CMK (cell line): ENCODE measurements at places on chromosomes 6 and 20.

- DNase-seq, result no peak
Observed at GRCh38 chr6:36622901-36623546, 28.9 kb downstream of the SRSF3 start.

- DNase-seq, result no peak
Observed at GRCh38 chr20:41268402-41268801, 49.1 kb downstream of the ZHX3 start.

- DNase-seq, result no peak
Observed at GRCh38 chr6:6588924-6589709, 597 bp downstream of the LY86 start.

GRCh38 chr6:7546896-7547295, 5.4 kb downstream of the DSP start:
- no peak for DNase-seq

- no peak for DNase-seq
Observed at GRCh38 chr20:42276718-42277602, 658.8 kb upstream of the CHD6 start.

DNA sequence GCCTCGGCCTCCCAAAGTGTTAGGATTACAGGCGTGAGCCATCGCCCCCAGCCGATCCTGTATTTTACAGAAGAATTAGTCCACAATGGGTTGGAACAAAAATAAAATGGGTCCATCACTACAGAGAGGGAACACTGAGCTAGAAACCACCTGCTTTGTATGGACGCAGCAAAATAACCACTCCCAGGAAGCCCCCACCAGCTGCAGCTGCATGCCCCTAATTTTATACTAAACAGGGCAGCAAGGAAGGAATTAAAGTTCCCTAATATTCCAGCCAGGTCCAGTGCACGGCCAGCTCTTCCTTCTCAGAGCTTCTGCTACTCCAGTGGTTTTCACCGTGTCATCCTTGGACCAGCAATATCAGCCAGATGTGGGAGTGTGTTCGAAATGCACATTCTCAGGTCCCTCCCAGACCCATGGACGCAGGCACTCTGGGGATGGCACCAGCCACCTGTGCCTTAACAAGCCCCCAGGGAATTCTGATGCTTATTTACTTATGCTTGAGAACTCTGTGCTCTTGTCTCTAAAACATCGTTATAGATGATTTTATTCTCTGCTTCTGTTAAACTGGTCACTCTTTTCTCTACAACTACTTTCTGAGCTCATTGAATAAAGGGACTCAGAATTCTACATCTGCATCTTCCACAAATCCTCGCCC, 189.5 kb upstream of the SLC24A3 start:
- DNase-seq, result no peak

DNA sequence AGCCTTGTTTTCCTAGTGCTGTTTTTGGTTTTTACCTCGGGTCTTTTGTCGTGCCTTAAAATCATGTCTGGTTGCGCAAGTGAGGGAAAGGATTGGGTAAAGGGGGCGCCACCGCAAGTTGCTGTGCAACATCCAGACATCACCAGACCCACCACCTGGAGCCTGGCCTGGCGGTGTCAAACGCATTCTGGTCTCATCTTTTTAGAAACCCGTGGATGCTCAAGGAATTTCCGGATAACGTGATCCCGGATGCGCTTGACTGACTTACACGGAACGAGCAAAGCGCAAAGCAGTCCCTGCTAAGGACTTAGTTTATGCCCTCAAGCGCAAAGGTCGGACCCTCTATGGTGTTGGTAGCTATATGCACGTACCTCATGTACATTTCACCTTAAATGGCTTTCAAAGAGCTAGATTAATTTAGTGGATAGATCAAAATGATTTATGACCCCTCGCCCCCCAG, 105.2 kb downstream of the OR2B2 start:
- DNase-seq, result no peak

- no peak for DNase-seq
Observed at GRCh38 chr20:5557123-5557522, 193.1 kb upstream of the SHLD1 start.

DNA sequence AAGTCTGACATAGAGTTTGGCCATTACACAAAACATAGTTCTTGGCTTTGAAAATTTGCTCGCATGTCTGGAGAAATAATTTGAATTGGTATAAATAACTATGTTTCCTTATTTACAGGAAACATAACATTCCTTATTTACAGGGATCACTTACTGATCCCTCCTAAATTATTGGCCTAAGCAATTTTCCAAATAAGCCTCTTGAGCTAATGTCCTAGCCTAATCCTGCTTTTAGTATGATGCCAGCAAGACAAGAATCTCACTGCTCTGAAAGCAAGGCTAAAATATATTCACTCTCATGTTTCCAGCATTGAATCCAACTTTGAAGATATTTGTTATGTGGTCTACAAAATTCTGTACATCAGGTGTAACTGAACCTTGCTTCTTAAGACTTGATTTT, 4.1 kb upstream of the TBC1D32 start:
- no peak for DNase-seq

DNA sequence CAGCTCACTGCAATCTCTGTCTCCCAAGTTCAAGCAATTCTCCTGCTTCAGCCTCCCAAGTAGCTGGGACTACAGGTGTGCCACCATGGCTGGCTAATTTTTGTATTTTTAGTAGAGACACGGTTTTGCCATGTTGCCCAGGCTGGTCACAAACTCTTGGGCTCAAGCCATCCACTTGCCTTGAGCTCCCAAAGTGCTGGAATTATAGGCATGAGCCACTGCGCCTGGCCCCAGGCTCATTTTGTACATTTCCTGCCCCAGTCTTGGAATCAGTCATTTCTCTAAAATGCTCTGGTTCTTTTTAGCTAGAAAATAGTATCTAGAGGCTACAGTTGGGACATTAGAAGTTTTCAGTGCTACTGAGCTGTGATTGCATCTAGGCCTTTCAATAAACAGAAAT, 13.5 kb downstream of the MANBAL start:
- DNase-seq, result no peak

DNA sequence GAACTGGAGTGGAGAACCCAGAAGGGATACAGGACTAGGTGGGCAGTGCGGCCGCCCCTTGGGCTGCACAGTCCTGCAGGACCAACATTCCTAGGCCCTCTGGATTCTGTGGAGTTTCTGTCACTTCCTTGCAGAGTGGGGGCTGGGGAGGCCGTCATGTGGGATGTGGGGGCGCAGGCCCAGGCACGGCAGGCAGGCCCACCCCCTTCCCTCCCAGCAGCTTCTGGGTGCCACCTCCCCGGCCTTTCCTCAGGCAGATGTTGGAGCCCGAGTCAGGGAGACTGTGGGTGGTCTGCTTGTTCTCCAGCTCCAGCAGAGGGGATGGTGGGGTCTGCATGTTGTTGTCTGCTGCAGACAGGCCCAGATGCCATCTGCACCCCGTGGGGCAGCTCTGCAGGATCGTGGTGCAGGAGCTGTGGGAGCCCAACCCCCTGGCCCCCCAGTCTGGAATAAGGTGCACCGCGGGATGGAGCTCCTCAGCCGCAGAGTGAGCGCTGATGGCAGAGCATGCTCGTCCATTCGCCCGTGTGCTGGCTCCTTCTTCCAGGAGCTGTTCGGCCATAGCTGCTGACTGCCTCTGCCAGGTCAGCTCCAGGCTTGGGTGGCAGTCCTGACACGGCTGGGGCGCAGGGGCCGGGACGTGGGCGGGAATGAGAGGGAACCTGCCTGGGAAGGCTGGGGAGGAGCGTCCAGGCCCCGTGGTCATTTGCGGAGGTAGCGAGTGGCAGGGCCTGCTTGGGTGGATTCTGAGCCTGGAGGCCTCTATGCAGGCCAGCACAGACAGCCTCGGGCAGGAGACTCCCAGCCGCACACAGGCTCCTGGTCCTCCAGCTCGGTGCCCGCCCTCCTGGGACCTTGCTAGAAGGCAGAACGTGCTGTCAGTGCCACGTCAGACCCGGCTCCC, 18.1 kb downstream of the SLC17A9 start:
- no peak for DNase-seq

- no peak for DNase-seq
Observed at GRCh38 chr6:109460161-109460829, 4.7 kb upstream of the MICAL1 start.

- DNase-seq, result no peak
Observed at GRCh38 chr20:31572042-31572700, 32.9 kb upstream of the ID1 start.

DNA sequence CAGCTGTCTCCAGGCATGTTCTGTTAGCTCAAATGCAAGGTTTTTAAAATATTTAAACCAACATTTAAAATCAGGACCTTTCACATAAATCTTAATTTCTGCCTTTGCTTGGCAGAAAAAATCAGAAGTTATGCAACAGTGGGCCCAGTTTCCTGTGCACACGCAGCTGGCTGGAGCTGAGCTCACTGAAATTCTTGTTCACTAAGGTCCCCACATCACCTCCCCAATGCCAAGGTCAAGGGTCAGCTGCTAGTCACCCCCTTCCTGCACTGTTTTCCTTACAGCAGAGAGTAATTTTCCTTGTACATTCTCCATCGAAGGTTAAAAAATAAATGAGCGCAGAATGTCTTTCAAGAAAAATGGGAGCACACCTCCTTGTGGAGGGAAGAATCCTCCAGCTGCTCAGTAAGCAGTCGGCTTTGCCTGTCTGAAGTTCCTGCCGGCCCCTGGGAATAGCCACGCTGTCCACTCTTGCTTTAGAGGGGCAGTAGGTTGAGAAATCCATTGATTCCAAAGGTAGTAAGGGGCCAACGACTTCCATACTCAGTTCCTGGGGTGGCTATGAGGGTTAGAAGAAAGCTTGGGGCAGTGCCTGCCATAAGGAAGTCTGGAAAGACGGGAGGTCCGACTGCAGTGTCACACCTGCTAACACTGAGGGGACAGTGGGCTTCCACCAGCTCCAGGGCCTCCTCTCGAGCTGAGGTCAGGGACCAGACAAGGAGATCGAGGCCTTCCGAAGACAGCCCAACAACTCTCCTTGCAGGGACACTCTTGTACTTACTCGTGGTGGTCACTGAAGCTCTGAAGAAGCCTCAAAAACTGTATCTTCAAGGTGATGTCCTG, 56.8 kb downstream of the MYH7B start:
- DNase-seq, result no peak

GRCh38 chr6:33171016-33171879, 21.0 kb downstream of the COL11A2 start:
- DNase-seq, result no peak

- DNase-seq, result no peak
Observed at GRCh38 chr6:100202417-100203194, 208.6 kb upstream of the MCHR2 start.

DNA sequence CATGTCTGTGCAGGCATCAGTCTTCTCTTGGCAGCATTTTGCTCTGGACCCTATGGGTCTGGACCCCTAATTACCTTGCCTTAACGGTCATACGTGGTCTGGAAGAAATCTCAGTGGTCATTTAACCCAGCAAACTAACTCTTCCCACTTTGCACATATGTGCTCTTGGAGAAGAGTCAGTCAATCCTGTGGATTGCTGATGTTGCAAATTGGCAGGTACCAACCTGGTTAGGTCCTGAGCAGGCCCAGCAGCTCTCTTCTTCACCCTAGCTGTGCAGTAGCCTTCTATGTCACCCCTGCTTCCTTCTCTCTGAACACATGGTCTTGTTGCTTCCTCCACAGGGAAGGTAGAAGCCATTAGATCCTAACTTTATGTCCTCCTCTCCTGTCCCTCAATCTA, 1.6 kb downstream of the CEP43 start:
- DNase-seq, result no peak

GRCh38 chr6:16199804-16200203, 38.6 kb upstream of the GMPR start:
- DNase-seq, result no peak

DNA sequence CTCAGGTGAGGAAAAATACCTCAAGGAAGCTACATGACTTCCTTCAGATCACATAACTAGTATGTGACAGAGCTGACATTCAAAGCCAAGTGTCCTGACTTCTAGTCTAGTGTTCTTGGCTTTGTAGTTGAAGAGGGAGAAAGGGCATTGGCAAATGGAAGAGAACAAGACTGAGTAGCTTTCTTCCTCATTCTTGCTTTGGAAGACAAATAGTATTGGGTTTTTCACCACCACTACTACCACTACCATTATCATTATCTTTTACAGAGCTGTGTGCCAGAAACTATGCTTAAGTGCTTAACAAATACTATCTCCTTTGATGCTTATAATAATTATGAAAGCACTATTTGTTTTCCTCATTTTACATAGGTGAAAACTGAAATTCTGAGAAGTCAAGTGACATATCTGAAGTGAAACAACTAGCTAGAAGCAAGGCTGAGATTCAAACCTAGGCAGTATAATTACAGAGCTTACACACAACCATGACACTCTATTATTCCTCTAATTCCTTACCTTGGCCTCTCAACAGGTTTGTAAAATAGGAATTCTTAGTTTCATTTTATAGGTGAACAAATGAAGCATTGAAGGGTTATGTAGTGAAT, 6.8 kb downstream of the ACSS2 start:
- no peak for DNase-seq

GRCh38 chr20:11047559-11047958, 373.8 kb upstream of the JAG1 start:
- DNase-seq, result no peak

DNA sequence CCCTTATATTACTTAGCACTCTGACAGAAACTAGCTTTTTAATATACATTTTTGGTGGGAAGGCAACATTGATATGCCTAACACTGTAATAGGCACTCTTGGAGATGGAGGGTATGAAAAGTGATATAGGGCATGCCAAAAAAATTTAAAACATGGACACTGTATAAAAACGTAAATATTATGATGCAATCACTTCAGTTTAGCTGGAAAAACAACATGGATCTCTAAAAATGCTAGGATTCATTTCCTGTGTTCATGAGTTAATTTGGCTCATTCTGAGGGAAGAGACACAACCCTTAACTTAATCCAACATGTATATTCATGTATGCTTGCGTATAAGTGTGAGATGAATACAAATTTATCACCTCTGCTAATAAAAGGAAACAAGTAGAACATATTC, 157.3 kb upstream of the TFAP2D start:
- DNase-seq, result no peak

DNA sequence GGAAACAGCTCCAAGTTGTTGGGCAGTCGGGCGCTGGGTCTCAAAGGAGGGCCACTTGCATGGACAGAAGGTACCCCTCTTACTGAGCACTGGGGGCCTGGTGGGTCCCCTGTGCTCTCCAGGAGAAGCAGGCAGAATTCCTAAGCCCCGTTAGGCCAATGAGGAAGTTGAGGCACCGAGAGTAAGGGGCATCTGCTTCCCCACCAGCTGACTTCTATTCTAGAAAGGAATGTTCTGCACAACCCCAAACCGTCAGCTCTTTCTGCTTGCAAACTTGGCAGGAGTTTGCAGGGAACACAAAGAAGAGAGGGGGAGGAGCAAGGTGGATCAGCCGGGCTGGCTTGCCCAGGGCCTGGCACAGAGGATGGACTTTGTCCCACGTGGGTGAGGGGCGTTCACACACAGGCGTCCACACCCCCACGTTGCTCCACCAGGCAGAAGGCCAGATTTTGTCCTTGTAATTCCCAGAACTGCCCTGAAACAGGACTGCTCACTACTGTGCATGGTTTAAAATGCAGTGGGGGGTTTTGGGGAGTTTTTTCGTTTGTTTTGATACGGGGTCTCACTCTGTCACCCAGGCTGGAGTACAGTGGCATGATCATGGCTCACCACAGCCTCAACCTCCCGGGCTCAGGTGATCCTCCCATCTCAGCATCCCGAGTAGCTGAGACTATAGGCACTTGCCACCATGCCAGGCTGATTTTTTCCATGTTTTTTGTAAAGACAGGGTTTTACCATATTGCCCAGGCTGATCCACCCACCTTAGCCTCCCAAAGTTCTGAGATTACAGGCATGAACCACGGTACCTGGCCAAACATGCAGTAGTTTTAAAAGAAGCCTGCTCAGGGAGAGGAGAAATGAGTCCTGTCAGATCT, 93.3 kb downstream of the SNX5 start:
- DNase-seq, result no peak
